ENCODE measurements at places on chromosomes 13 and 19.

- no peak for DNase-seq
Measured at GRCh38 chr13:99434258-99434788, 66.9 kb upstream of the TM9SF2 start.

DNA sequence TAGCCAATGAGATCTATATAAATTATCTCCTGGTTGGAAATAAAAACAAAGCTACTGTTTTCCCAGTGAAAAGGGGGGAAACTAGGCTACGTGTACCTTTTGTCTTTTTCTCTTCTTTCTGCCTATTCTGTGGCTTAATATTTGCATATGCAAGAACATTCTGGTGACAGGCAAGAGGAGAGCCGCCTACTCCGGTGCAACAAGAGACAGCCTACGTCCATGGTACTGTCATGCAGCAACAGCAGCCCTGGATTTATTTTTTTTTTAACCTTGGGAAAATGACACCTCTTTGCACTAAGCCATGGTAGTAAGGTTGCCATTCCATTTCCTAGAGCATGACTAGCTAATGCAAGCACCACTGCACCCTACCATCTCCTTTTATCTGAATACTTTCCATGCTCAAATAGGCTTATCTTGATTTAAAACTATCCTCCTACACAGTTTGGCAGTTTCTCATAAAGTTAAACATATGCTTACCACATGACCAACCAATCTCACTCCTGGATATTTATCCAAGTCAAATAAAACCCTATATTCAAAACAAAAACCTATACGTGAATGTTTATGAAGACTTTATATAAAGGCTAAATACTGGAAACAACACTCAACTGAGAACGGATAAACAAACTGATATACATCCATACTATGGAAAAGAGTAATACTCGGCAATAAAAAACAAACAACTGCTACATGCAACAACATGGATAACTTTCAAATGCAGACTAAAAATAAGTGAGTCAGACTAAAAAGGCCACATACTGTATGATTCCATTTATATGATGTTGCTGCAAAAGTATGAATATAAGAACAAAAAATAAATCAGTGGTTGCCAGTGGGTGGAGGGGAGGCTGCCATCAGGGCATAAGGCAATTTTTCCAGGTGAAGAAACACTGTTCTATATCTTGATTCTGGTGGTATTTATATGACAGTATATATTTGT is 17.3 kb downstream of the NUFIP1 start:
- DNase-seq = peak; percentile 61

DNA sequence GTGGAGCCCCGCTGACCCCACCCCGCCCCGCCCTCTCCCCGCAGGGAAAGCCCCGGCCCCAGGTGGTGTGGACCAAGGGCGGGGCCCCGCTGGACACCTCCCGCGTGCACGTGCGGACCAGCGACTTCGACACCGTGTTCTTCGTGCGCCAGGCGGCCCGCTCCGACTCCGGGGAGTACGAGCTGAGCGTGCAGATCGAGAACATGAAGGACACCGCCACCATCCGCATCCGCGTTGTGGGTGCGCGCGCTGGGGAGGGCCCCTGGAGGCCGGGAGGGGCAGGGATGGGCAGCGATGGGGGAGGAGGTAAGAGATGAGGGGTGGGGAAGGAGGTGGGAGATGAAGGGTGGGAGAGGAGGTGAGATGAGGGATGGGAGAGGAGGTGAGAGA is 17.2 kb upstream of the EMC10 start:
- DNase-seq = no peak

- no peak for DNase-seq
Measured at GRCh38 chr13:73911361-73911760, 222.8 kb downstream of the KLF12 start.

DNA sequence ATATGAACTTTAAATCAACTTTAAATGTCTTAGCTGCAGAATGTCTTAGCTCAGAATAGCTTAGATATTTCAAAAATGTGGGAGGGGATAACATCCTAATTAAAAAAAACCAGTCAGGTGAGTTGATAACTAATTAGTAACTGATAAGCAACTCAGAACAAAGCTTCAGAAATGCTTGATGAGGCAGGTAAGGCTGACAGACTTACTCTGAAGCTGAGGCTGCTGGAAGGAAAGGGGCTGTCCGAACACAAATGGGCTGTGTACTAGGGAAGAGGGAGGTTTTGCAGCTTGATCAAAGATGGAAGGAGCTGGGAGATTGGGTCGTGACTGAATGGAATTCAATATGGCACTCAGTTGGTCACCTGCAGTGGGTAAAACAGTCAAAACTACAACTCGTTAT is 91.2 kb upstream of the FBXL3 start:
- no peak for DNase-seq

GRCh38 chr19:38815059-38816001 is 2.6 kb upstream of the LGALS4 start:
- no peak for DNase-seq

- DNase-seq = no peak
Measured at GRCh38 chr19:15937771-15938170, 3.4 kb upstream of the CYP4F11 start.

GRCh38 chr19:17340302-17340870 is 3.0 kb downstream of the GTPBP3 start:
- no peak for DNase-seq

- no peak for DNase-seq
Measured at GRCh38 chr19:51602189-51602854, 27.9 kb downstream of the SIGLEC5 start.

DNA sequence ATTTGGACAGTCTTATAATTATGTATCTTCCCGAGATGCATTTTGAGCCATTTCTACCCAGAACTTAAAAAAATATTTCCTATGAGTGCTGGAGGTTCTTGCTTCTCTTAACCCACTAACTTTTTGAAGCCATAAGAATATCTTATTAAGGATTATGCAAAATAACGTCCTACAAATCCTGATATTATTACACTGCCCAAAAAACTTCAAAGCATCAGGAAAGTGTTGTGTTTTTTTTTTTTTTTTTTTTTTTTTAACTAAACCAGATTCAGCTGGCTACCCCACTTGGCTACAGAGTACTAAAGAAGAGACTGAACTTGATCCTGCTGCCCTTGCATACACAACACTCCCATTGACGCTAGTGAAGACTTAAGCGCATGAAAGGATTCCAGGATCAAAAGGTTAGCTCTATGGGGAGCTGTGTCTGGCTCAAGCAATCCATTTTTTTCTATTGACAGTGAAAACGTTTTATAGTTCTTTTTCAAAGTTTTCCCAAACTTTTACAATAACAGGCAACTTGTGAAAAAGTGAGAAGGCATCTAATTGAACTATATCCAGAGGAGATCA is 141.4 kb downstream of the KCNRG start:
- no peak for DNase-seq

GRCh38 chr19:14089412-14089661 is 1.2 kb downstream of the SAMD1 start:
- DNase-seq = peak; percentile 40

DNA sequence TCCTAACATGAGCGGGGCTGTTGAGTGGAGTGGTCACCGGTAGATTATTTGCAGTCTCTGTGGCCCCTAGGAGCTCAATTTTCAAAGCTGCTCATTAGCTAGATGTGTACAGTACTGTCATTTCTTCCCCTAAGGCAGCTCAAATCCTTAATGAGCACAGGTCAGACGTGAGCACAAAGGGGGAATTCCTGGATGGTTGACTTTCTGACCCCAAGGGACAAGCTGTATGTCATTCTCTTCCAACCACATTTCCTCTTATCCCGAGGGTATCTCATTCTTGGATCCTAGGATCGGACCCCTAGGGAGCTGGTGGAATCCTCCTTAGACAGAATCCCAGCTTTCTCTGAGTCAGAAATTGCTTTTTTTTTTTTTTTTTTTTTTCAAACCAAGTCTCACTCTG is 5.7 kb upstream of the OR7G3 start:
- no peak for DNase-seq

GRCh38 chr19:38900202-38900629 is 447 bp downstream of the NFKBIB start:
- no peak for DNase-seq

- DNase-seq = no peak
Measured at GRCh38 chr19:48672994-48673393, at the start of gene NTN5. NTN5 (minus strand) TSS chr19:48673017; CDS start chr19:48670986, 2,031 bp downstream.

- no peak for DNase-seq
Measured at GRCh38 chr19:2290441-2291184, 8.6 kb upstream of the PEAK3 start.

GRCh38 chr13:23985060-23985459 is 87.8 kb upstream of the C1QTNF9B start:
- DNase-seq = no peak

DNA sequence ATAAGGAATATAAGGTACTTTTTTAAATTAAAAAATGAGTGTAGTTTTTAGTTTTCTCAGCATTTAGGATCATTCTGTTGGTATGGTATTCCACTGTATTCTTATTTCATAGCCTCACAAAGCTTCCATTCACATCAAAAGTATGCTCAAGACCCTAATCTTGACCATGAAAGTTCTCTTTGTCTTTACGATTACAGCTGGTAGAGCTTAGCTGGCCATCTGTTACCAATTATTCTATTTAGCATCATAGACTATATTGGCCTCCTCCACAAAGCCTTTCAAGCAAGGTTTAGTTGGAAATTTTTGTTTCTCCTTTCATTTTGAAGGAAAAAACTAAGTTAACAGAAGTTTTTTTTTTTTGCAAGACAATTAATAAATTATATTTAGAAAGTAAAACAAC is 245.1 kb downstream of the KCTD12 start:
- DNase-seq = peak; percentile 80

DNA sequence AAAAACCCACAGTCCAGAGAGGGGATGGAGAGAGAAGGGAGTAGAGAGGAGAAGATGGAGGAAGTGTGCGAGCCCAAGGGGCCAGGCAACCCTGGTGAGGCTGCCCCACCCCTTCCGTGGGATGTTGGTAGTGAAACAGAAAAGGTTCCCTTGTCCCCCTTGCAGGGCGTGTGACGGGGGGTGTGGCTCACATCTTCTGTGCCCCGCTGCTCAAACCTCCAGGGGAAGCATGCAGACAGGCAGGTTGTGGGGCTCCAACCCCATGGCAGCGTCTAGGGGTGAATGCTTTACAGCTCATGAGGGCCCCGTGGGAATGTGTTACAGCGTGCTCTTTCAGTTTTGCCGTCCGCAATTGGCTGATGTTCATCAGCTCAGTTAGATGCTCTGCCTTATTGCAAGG is 14.7 kb upstream of the EVI5L start:
- no peak for DNase-seq

GRCh38 chr13:44199627-44200207 is 173.9 kb upstream of the SERP2 start:
- DNase-seq = no peak

DNA sequence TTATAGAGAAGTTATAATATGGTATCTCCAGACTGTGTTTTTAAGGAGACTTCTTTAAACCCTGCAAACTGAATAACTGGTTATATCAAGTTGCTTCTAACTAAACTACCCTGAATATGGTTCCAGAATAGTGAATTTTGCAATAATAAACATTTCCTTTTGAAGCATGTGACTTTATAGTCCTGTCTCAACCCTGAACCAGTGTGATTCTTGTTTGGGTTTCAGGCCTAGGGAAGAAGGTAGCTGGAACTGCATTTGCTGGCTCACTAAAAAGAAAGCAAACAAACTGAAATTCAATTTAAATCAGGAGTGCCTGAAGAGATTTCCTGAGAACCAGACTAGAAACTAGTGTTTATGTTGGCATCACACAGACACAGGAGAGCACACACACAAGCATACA is 4.9 kb downstream of the ARHGEF7 start:
- peak; percentile 66 for DNase-seq

DNA sequence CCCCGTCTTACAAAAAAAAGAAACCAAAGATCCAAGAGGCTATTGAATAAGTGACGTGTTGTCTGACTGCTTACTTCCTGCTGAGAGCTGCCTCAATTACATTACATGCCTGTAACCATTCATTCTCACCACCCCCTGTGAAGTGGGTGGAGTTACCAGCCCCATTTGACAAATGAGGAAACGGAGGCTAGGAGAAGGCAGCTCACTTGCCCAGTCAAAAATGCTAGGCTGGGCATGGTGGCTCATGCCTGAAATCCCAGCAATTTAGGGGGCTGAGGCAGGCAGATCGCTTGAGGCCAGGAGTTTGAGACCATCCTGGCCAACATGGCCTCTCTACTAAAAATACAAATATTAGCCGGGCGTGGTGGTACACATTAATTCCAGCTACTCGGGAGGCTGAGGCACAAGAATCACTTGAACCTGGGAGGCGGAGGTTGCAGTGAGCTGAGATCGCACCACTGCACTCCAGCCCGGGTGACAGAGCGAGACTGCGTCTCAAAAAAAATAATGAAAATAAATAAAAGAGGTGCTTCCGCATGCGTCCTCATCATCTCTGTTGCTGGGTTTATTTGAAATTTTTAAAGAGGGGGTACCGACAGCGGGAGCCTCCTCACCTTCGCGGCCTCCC is 499 bp downstream of the LSM7 start:
- DNase-seq = peak; percentile 82

- no peak for DNase-seq
Measured at GRCh38 chr13:113022745-113023574, 53.9 kb downstream of the MCF2L start.

GRCh38 chr19:51480590-51480989 is 2.3 kb downstream of the CEACAM18 start:
- peak; percentile 4 for DNase-seq

DNA sequence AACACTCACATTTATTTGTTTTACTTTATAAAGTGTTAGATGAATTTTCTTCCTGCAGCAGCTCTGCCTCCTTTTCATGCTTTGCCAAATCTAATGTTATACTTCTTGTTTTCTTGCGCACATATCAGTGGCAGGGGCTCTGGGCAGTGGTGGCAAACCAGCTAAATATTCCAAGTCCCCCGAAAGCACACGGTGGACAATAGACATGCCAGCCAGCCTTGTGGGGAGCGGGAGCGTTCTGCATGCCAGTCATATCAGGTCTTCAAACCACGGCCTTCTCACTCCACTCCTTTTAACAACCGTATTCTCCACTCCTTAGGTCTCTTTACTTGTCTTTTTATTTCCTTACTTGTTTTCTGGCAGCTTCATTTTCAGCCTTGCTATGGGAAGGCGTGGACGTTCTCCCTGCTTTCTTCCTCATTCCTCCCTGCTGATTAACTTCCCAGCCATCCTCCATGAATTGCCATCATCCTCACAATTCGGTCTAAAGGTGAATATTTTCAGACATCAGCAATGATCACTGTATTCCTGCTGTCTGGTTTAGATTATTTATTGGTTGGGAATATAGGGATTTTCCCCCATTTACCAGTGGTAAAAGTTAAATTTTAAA is 77.1 kb upstream of the WASF3 start:
- no peak for DNase-seq

DNA sequence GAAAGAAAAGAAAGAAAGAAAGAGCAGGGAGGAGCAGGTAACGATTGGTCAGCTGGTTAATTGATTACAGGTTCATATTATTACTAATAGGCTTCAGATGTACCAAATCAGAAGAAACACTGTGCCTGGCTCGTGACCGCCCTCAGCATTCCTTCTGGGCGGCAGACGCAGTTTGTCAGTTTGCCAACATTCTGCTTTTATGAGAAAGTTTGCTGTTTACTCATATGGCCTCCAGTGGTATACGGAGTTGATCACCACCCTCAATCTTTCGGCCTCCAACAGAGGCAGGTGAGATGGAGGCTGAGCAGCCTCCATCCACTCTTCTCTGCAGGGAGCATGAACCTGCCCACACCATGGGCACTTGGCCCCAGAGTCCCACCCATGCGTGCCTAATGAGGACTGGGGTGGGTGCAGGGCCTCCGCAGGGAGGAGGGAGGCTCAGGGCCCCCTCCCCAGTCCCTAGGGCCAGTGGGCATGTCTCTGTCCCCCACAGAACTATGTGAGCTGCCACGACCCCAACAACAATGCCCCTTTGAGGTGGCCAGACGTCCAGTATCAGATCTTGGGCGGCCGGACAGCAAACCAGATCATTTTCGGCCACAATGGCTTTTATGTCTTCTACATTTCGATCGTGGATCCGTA is 8.8 kb downstream of the PRR22 start:
- DNase-seq = peak; percentile 65

GRCh38 chr13:100833427-100833826 is 158.8 kb upstream of the TMTC4 start:
- no peak for DNase-seq

Data from adipocyte (in vitro differentiated cells).